ENCODE measurements at places on chromosomes 13 and 19.

GRCh38 chr13:26727633-26728032 is 33.0 kb downstream of the GPR12 start:
- DNase-seq = no peak

GRCh38 chr19:36973844-36974195 is 57.7 kb downstream of the ZNF568 start:
- no peak for DNase-seq

DNA sequence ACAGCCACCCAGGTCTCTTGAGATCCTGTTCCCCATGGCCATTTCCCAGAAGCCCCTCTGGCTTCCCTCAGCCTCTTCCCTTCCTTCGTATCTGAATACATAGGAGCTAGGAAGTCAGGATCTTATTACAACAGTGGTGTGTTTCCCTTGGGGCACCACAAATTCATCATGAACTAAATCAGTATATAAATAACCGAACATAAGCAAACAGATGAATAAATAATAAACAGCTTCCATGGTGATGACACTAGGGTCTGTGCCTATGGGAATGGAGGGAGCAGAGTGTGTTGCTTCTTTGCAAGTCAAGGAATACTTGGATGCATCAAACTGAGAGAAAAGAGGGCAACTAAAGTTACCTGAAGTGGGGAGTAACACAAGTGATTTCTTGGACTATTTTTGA is 527.6 kb downstream of the LMO7 start:
- no peak for DNase-seq

DNA sequence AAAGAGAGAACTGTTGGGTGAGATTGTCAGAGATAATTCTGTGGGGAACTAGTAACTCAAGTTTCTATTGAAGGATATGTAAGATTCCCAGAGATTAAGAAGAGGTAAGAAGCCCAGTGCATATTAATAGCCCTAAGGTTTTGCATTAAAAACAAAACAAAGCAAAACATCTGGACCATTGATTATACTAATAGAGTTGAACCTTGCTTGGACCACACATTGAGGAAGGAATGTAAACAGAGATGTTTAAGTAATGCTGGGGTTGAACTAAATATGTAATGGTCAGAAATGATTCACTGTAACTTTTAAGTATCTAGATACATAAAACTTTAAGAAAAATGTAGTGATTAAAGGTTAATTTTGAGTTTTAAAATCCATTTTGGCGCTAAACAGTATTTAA is 1770.0 kb downstream of the PCDH9 start:
- DNase-seq = no peak

GRCh38 chr19:1825909-1826556 is 14.0 kb upstream of the ATP8B3 start:
- DNase-seq = peak; percentile 98

- no peak for DNase-seq
Observed at GRCh38 chr19:55498246-55498840, 10.1 kb downstream of the SSC5D start.

DNA sequence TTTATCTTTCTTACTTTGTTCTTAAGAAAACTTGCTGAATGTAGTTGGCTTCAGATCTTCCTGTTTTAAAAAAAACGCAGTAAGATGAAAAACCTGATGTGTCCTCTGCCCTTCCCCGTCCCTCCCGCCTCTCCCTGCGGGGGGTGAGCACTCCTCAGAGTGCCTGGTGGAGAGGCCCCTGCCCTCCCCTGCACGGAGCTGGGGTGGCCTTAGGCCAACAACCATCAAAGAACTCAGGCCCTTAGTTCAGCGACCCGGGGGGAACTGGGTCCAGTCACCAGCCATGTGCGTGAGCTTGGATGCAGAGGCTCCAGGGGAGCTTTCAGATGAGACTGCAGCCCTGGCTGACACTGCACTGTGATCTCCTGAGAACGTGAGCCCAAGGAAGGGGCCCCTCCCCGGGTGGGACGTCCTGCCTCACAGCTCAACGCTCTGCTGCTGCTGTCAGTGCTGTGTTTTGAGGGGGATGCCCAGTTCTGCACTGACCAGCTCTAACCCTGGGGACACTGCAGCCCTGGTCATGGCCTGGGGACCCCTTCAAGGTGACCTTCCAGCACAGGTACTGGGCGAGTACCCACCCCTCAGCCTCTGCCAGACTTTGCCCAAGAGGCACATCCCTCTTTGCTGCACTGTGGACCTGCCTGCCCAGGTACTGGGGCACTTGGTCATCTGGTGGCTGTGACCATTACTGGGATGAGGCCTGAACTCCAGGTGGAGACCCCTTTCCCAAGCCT is 42.7 kb downstream of the ANKRD10 start:
- no peak for DNase-seq

DNA sequence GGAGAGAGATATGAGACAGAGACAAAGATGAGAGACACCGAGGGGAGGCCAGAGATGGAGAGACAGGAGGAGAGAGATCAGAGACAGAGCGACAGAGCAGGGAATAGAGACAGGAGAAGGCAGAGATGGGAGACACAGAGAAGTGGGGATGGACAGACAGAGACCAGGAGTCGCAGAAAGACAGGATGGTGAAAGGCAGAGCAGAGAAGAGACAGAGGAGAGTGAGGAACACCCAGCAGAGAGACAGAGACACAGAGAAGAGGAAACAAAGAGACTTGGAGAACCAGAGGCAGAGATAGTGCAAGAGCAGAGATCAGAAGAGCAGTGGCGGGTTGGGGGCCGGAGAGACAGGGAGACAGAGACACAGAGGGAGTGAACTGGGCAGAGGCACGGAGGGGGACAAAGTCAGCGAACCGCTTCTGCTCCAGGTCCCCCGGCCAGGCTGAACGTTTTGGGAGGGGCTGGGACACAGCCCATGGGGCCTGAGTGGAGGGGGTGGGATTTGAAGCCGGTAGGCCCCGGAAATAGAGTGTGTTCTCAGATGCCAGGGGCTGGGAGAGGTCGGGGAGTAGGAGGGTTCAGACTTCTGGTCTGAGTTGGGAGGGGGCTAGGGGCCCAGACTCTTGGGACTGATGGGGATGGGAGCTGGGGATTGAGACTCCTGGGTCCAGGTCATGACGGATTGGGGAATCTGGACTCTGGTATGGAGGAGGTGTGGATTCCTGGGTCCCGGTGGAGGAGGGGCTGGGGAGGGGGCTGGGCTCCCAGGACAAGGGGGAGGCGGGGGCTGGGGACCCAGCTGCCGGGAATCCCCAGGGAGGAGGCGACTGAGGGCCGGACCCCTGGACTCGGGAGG is 654 bp downstream of the ZNF579 start:
- DNase-seq = peak; percentile 63

DNA sequence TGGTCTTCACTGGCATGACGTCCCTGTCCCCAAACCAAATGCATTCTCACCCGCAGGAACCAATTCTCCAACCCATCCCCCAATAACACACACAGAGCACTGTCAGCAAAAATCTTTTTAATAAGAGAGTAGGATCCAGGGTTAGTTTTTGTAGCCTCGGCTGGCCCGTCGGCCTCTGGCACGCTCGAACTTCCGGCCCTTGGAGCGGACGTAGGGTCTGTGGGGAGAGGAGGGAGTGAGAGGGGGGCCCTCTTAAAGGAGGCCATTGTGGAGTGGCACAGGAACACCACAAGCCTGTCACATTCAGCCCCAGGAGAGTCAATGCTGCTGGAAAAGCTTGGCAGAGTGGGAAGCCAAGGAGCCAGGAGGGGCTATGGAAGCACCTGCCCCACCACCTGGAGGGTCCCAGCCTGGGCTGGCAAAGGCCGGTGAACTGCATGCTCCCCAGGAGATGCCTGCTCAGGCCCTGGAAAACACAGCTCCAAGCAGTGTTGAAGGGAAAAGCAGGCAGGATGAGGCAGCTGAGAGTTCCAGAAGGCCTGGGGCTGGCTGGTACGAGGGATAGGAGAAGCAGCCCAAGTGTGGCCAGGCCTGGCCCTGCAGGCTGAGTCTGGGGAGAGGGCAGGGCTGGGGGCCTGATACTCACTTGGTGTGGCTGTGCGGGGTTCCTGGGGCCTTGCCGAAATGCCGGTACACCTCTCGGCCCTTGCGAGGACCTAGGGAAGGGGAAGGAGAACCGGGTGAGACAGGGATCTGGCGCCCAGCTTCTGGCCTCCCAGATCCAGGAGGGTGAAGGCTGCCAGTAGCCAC is 560 bp upstream of the FAM83E start:
- DNase-seq = no peak

DNA sequence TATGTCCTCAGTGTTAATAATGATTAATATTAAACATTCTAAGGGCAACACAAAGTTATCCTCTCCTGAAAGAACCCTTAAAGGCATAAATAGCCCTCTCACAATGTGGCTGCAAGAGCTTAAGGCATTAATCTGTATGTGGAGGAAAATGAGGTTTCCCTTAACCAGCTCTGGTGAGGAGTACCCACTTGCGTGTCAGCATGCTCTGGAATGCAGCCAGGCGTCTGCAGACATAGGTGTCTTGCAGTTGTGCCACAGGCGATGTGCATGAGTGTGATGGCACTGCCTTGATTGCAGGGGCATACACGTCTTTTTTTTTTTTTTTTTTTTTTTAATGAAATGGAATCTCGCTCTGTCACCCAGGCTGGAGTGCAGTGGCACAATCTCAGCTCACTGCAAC is 91.9 kb downstream of the RAB20 start:
- no peak for DNase-seq

- DNase-seq = no peak
Observed at GRCh38 chr13:38641164-38641948, 45.5 kb upstream of the FREM2 start.

DNA sequence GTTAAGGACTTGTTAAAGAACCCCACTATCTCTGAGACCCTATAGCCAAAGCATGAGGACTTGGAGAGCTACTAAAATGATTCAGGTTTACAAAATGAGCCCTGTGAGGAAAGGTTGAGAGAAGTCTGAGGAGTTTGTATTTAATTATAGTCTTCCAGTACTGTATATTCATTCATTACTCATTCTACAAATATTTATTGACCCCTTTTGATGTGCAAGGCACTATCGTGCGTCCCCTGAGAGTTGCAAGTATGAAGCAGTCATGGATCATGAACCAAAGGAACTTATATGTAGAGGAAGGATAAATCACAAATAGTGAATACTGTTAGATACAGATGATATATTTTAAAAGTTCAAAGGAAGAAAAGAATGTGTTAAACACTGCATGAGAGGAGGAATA is 84.4 kb downstream of the DNAJC15 start:
- DNase-seq = no peak

- no peak for DNase-seq
Observed at GRCh38 chr13:106277484-106278154, 257.8 kb downstream of the EFNB2 start.

DNA sequence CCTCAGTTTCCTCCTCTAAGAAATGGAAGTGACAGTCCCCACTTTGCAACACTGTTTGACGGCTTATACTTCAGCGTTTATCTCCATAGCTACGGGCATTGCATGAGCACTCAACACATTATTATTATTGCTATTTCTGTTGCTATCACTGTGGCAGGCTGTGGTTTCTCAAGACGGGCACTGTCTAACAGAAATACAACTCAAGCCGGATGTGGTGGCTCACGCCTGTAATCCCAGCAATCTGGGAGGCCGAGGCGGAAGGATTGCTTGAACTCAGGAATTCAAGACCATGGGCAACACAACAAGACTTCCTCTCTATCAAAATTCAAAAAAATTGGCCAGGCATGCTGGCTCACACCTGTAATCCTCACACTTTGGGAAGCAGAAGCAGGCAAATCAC is 4.9 kb upstream of the ZSWIM4 start:
- no peak for DNase-seq

DNA sequence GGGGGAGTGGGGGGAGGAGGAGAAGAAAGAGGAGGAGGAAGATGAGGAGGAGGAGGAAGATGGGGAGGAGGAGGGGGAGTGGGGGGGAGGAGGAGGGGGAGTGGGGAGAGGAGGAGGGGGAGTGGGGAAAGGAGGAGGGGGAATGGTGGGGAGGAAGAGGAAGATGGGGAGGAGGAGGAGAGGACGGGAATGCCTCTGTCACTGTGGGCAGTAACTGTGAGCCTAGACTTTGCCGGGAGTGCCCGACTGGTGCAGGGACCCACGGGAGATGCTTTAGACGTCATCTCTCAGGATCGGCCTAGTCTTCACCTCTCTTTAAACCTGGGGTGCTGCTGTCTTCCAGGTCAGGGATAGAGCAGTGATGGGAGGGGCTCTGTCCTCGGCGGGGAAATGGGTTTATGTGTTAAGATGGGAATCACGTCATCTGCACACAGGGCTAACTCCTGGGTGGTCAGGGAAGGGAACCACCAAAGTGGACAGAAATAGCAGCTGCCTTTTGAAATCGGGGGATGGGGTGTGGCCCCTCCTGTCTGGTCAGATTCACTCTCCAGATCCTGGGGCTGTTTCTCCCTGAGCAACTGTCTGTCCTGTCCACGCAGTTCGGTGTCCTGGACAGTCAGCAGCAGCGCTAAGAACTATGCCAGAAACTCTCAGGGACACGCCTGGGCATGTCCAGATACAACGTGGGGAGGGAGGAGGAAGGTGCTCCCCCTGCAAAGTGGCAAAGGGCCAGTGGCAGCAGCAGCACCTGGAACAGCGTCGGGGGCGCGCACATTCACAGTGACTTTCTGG is 26.9 kb downstream of the GAS6 start:
- no peak for DNase-seq

DNA sequence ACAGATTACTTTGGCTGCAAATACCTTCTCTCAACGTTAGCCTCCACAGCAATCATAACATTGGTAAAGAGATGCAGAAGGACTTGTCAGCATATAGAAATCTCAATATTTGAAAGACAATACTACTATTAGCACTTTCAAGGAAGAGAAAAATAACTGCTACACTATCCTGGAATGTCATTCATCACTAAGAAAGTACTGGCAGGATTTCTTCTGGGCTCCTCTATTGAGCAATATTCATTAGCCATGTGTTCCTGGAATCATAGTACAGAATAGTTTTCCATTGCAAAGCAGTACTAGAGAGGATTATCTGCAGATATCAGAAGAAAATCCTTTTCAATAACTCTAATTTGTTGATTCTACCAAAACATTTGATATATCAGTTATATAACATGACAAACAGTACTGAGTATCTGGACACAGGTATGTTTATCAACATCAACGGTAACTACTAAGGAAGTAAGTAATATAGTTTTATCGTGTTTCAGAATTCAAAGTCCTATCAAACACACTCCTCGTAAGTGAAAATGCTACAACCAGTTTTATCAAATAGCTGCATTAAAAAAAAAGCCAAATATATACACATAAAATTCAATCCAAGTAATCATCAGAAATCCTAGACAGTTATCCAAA is 27.3 kb downstream of the INTS6 start:
- DNase-seq = no peak

- DNase-seq = no peak
Observed at GRCh38 chr13:76596216-76596615, 290.0 kb downstream of the KCTD12 start.

All from iPS-NIHi11 (cell line).